ENCODE measurements at places on chromosomes 3 and 15. TPM values are rescaled to one million over a fixed set of nuclear protein-coding genes. Genes with fewer than 3 reads are reported as not detected.

DNA sequence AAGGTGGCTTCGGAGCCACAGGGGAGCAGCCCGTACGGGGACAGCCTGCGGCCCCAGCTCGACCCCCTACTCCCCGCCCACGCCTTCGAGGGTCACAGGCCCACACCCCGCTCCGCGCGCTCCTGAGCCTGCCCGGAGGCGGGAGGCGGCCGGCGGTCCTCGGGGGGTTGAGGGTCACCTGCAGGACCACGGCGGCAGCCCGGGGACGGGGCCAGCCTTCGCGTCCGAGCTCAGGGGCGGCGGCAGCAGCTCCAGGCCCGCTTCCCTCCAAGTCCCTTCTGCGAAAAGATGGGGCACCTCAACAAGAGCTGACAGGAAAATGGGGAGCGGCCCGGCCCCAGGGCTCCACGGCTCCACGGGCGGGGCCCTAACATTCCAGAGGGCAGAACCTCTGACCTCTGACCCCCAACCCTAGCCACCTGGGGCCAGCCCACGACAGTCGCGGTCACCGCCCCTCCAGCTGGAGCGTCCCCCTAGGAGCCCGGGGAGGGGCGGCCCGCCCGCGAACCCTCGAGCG, 428 bp downstream of the LYSMD4 start:
- H3K4me1 ChIP-seq, result peaks cover 31% of the 10 kb centered on the region
- peak; percentile 91 for DNase-seq
- peak overlapping the region; percentile 81 for H3K27ac ChIP-seq
- H3K36me3 ChIP-seq, result peaks cover 22% of the 10 kb centered on the region
- H3K27me3 ChIP-seq, result no peaks in the 10 kb centered on the region

The SLC7A14 gene
- total RNA-seq, result not detected

The ADAMTS17 gene
- total RNA-seq, result 11.5 TPM

The IGSF11 gene
- not detected for total RNA-seq

The SLC25A38 gene
- total RNA-seq, result 25.7 TPM

All from spleen (tissue), 13 donors.